ENCODE measurements at places on chromosomes 13 and 19.

DNA sequence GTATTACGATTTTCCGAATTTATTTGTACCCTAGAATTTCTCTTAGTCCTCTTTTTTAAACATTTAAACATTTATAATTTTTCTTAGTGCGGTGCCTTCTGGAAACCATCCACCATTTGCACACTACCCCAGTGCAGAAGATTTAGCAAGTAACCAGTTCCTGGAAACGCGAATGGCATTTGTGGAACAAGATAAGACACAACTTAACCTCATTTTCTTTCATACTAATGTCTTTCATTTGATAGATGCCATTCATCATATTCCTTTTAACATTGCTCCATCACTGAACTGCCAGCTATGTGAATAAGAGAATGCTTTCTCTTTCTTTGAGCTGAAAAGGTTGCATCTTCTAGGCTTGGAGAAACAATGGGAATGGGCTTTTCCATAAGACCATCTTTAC, 6.8 kb downstream of the FRY start:
- no peak for DNase-seq

DNA sequence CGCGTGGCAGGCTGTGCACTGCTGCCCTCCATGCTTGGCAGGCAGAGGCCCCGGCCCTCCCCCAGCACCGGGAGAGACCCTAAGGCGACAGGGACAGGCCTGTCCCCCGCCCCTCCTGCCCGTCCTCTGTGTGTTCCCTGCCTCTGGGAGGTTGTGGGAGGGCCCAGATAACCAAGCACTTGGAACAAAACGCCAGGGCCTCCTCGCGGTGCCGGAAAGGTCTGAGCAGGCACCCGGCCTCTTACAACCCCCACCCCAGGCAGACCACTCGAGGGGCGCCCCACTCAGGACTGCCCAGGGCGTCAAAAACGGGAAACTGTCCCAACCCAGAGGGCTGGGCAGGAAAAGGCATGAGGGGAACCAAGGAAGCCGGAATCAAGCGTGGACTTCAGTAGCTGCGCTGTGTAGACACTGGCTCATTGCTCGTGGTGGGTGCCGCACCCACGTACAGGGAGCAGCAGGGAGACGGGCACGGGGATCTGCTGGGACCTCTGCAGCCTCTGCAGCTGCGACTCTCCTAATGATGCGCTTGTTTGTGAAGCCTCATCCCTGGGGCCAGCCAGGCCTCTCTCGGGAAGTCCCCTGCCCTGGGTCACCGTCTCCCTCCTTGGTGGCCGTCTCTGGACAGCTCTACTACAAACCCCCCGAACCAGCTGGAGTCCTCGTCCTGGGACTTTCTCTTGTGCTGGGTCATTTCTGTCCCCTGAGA, 20.0 kb downstream of the GNA11 start:
- DNase-seq, result no peak

- DNase-seq, result no peak
These were observed 52.0 kb upstream of the GAS6 start for GRCh38 chr13:113915786-113916329.

DNA sequence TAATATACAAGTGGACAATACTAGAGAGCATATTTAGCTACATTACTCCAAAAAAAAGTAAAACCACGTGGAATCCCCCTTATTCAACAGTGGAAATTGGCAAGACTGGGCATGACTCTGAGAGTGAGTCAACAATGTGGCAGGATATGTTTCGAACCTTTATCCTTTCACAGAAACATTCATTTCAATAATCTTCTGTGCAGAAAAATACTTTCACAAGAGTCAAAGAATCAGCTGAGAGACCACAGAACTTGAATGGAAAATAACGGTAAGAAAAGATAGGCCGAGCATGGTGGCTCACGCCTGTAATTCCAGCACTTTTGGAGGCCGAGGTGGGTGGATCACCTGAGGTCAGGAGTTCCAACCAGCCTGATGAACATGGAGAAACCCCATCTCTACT, 25.1 kb upstream of the CD70 start:
- no peak for DNase-seq

- DNase-seq, result peak; percentile 93
These were observed at the start of gene B9D2 for GRCh38 chr19:41363753-41364523. Gene B9D2, minus strand, starts transcription at chr19:41364149. Its CDS starts 630 bp downstream, at chr19:41363519.

DNA sequence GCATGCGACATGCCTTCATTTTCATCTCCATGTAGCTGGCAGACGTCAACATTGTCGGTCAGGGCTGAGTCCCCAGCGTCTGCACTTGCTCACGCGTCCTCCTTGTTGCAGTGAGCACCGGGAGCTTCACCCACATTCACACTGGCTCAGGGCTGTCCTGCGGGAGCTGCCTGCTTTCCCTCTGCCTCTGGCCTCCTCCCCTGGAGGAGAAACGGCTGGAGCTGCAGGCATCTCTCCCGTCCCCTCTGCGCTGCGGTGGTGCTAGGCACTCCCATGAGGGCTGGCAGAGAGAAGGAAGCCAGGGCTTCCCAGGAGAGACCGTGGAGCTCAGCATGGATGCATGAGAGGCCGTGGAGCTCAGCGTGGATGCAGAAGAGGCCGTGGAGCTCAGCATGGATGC, 18.4 kb upstream of the TMEM255B start:
- DNase-seq, result no peak

- DNase-seq, result no peak
These were observed 1238.9 kb upstream of the MIR17HG start for GRCh38 chr13:90108547-90108946.

DNA sequence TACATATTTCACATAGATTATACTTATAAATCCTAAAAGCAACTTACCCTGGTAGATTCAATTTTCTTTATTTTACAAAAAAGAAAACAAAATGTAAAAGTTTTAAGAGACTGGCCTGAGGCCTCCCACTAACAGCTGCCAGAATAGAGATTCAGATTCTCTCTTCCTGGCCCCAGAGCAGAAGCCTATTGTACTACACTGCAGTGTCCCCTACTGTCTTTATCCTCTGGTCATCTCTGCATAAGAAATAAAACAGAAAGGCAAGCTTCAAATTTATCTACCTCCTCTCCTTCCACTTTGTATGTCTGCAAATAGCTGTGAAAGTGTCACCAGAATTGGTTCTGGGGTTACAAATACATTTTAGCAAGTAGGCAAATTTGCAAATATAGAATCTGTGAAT, 1004.1 kb upstream of the PCDH9 start:
- DNase-seq, result no peak

DNA sequence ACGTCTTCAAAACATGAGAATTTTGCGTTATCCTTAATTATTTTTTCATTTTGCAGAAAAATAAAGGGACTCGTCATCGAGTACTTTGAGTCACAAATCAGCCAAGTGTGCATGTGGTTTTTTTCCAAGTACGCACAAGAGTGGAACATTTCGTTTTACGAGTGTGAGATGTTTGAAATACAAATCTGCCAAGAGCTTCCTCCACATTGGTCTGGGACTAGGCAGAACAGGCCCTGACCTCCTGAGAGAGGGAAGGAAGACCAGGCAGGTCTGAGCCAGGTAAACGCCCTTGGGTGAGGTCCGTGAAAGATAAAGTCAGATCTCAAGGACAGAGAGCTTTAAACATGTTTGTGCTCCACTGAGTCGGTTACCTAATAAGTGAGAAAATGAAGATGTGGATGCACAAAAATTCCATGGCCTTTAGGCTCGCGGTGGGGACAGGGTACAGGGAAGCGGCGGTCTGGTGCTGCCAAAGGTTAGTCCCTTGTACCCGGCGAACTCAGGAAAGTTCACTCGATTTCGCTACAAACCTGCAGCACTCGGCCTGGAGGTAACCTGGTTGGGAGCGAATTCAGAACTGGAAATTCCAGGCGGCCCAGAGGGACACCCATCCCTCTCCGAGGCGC, 473 bp upstream of the ITM2B start:
- DNase-seq, result no peak

DNA sequence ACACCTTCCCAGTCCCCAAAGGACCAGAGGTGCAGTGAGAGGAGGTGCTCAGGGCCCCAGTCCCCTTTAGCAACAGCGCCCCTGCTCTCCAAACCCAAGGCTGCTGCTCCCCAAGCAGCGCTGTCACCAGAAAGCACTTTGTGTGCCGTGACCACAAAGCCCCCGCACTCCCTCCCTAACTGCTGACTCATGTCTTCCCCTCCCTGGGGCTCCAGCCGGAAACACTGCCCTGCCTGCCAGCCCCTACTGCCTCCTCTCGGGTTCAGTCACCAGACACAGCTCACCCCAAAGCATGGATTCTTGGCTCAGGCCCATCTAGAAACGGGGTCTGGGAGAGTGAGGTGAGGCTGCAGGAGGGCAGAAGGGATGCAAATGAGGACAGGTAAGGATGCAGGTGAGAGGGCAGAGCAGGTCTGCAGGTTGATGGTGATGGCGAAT, 4.9 kb upstream of the TNFSF14 start:
- DNase-seq, result peak; percentile 83

GRCh38 chr13:101706651-101707050, 254.2 kb downstream of the ITGBL1 start:
- DNase-seq, result no peak

- DNase-seq, result no peak
These were observed 50.8 kb upstream of the PCDH8 start for GRCh38 chr13:52899206-52899605.

- no peak for DNase-seq
These were observed 46.0 kb downstream of the RBM26 start for GRCh38 chr13:79360095-79360494.

DNA sequence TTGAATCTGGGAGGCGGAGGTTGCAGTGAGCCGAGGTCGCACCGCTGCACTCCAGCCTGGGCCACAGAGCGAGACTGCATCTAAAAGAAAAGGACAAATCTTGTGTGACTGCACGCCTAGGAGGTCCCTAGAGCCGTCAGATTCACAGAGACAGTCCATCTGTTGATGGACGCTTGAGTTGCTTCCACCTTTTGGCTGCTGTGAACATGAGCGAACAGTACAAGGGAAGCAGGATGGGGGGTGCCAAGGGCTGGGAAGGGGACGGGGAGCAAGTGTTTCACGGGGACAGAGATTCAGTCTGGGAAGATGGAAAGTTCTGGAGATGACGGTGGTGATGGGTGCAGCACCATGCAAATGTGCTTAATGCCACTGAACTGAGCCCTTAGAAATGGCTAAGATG, 78.7 kb downstream of the GNG7 start:
- DNase-seq, result no peak

DNA sequence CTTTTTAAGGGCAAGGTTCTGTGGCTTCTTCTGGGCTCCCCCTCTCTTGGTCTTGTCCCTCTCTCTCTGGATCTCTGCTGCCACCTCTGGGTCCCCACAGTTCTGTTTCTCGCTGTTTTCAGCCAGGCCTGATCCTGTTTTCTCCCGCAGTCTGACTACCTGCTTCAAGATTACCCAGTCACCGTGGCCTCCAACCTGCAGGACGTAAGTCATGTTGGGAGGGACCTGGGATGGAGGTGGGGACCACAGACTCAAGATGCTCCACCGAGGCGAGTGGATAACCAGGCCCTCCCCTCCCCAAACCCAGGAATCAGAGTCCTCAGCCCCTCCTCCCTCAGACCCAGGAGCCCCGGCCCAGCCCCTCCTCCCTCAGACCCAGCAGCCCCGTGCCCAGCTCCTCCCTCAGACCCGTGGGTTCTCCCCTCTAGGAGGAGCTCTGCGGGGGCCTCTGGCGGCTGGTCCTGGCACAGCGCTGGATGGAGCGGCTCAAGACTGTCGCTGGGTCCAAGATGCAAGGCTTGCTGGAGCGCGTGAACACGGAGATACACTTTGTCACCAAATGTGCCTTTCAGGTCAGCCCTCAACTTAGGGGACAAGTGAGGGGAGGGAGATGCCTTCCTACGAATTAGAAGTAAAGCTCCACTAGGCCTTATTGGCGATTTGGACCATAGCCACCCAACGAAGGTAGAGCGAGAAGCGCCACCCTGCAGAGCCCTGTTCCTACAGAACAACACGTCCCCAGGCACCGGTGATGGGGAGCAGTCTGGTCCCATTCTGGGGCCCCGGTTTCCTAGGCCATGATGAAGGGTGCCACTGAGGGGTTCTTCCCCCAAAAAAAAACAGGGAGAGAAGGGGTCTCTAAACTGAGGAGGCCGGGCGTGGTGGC, 2.2 kb downstream of the FLT3LG start:
- no peak for DNase-seq

DNA sequence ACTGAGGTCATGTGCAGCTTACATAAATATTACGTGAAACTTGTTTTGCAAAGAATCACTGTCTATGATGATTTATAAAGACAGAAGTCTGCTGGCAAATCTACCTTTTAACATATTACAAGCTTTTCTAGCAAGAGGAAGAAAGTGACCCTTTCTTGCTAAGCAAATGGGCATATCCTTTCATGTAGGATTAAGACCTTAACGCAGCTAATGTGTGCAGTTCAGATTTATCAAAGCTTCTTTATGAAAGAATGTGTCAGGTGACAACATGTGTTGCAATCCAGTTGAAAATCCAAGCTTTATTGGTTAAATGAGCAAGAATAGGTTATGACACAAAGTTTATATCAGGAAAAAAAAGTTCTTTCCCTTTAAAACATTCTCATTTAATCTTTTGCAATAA, 115.6 kb upstream of the NBEA start:
- no peak for DNase-seq

- no peak for DNase-seq
These were observed 213.2 kb upstream of the SOX1 start for GRCh38 chr13:111853721-111854120.

GRCh38 chr13:44373601-44374347, at the start of gene SERP2:
Gene SERP2, plus strand, starts transcription at chr13:44373824. Its CDS starts 202 bp downstream, at chr13:44374026.
- DNase-seq, result no peak

GRCh38 chr13:41419206-41419605, 38.1 kb upstream of the RGCC start:
- DNase-seq, result no peak

DNA sequence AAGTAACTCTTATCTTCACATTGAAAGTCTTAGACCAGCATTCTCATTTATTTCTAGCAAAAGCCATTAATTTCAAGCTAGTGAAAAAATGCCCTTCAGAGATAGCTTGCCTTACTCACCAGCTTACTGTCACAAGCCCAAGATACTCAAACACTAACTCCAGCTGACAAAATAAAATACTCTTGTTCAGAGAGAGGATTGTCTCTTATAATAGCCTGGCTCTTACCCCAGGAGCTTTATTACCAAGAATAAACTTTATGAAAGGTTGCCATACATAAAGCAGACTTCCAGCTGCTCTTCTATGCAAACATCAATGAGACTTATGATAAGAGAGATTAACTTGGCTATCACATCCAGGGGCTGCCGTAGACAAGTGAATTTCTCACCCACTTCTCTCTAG, 53.6 kb downstream of the XPO4 start:
- DNase-seq, result no peak

DNA sequence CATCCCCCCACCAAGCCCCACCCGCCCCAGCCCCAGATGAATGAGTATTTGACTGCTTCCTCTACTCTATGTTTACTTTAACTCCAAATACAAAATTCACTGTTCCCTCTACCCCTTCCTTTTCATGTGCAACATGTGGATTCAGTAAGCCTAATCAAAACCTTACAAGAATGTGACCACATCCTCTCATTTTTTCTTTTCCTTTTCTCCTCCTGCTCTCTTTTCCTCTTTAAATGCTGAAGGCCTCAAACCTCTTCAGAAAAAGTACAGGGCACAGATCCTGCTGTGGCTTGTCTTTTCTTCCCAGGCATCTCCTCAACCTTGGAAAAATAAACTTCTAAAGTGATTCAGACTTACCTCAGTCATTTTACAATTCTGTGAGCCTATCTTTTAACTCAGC, 119.0 kb downstream of the MYCBP2 start:
- no peak for DNase-seq

DNA sequence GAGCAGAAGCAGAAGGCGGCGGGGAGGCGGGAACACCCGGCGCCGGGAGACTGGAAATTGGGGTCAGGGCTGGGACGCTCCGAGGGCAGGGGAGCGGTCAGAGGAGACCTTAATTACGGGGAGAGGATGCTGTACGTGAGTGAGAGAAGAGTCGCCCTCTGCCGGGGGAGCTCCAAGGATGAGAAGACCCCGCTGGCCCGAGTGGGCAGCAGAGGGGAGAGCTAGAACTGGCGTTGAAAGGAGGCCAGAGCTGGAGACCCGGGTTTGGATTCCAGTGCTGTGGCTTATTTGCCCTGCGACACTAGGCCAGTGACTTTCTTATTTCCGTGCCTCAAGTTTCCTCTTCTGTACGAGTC, 536 bp downstream of the FAM32A start:
- peak; percentile 19 for DNase-seq
